ENCODE measurements at places on chromosomes 7 and 10.

DNA sequence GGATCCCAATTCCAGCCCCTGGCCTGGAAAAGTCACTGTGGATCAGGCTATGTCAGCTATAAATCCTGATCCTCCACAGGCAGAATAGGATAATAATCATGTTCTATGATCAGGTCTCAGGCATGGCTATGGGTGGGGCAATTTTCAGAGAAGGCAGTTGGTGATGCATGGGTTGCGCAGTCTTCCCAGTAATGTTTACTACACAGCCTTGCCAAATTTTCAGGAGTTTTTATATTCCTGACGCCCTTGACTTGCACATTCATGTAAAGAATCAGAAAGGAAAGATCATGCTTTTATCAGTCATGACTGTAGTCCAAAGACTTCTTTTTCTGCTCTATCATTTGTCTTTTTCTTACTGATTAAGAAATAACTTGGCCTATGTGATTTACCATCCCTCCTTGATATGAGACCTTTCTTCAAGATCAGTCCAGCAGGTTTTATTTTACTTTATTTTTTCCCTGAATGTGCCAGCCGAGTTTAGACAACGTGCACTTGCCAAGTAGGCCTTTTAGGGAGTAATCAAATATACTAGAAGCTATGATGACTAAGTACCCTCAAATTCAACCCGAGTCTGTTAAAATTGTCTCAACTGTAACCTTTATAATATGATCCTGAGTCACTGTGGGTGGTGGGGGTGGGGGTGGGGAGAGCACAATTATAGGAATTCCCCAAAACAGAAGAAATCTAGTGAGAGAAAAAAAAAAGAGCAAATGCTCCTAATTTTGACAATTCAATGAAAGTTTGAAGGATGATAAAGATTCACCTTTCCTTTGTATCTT, 31.9 kb downstream of the ARL4A start:
- DNase-seq = peak; percentile 59

GRCh38 chr7:21149809-21150208, 278.1 kb upstream of the SP4 start:
- no peak for DNase-seq

DNA sequence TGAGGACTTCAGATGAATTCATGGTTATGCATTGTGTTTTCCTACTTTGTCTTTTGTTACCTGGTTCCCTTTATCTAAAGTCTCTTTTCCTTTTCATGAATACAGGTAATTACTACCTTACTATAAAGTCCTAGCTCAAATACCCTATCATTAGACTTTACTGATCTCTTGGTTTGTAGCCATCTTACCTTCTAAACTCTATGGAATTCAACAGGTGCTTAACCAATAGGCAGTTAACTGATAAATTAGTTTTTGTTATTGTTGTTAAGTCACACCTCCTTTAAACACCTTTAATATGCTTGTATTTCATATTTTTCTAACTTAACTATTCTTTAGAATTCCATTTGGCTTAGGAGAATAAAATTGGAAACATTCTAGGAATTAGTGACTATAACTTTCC, 30.7 kb downstream of the PLCE1 start:
- DNase-seq = no peak

GRCh38 chr10:131198843-131199242, 112.7 kb downstream of the TCERG1L start:
- DNase-seq = no peak

- no peak for DNase-seq
Observed at GRCh38 chr7:128928882-128929788, 8.6 kb upstream of the IRF5 start.

GRCh38 chr10:58107506-58107905, 160.2 kb downstream of the IPMK start:
- DNase-seq = peak; percentile 75

DNA sequence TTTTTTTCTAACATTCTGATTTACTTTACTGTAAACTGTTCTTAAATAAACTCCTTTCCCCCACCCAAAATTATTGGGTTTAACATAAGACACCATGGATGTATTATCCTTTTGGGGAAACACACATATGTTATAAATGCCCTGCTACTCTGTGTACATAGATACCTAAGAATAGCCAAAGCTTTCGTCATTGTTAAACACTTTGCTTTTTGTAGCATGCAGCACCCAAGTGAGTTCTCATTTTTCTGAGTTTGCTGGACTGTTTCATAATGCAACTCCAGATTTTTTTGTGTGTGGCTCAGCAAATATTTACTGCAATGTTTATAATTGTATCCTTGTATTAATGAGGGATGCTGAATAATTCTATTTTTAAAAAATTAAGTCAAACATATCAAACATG, 86.9 kb downstream of the VTI1A start:
- no peak for DNase-seq

DNA sequence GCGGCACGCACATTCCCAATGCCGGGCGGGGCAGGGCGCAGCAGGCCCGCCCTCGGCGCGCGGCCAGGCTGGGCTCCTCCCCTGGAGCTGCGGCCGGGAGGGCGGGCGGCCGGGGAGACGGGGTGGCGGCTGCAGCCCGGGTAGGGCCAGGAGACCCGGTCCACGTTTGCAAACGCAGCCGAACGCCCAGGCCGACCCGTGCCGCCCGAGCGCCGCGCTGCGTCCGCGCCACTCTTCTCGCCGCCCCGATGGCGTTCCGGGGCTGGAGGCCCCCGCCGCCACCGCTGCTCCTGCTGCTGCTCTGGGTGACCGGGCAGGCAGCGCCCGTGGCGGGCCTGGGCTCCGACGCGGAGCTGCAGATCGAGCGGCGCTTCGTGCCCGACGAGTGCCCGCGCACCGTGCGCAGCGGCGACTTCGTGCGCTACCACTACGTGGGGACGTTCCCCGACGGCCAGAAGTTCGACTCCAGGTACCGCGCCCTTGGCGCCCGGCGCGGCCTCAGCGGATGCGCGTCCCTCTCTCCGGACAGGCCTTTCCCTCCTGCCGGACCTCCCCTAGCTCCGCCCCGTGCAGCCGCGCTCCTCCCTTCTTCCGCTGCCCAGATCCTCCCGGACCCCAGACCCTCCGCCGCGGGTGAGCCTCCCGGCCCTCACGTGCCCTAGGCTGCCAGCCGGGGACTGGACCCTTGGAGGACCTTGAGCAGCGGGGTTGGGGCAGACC, at the start of gene FKBP9:
Gene FKBP9 (plus strand): TSS at position 115 of the 720 bp plus-strand sequence. CDS start 134 bp downstream, at position 249.
- DNase-seq = peak; percentile 97

GRCh38 chr7:31171216-31171785, 119.2 kb downstream of the ADCYAP1R1 start:
- no peak for DNase-seq

- DNase-seq = peak; percentile 86
Observed at GRCh38 chr7:92717993-92718716, 118.2 kb downstream of the CDK6 start.
